ENCODE measurements at places on chromosomes 12 and 14.

DNA sequence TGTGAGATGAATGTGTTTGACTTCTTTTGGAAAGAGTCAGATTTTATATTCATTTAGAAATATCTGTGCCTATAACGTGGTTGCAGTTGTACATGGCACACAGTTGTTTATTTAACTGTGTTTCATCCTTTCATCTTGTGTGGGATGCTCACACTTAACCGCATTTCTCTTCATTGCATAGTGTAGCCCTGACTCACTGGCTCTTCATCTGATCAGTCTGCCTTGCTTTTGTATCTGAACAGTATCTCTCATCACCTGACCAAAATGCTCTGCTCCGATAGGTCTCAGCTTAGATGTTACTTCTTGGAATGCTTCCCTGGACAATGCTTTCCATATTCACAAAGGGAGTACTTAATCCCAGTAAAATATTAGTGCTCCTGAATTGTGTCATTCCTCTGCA lies 83.4 kb downstream of the PDE3A start:
- no peaks in the 10 kb centered on the region for H3K4me1 ChIP-seq
- H3K27ac ChIP-seq: no peak overlapping the region
- ATAC-seq: no peak
- H3K36me3 ChIP-seq: no peaks in the 10 kb centered on the region

- H3K36me3 ChIP-seq: no peaks in the 10 kb centered on the region
- H3K27ac ChIP-seq: no peak overlapping the region
- ATAC-seq: no peak
- H3K4me1 ChIP-seq: no peaks in the 10 kb centered on the region
Measured at GRCh38 chr12:24396224-24396623, 446.8 kb upstream of the SOX5 start.

DNA sequence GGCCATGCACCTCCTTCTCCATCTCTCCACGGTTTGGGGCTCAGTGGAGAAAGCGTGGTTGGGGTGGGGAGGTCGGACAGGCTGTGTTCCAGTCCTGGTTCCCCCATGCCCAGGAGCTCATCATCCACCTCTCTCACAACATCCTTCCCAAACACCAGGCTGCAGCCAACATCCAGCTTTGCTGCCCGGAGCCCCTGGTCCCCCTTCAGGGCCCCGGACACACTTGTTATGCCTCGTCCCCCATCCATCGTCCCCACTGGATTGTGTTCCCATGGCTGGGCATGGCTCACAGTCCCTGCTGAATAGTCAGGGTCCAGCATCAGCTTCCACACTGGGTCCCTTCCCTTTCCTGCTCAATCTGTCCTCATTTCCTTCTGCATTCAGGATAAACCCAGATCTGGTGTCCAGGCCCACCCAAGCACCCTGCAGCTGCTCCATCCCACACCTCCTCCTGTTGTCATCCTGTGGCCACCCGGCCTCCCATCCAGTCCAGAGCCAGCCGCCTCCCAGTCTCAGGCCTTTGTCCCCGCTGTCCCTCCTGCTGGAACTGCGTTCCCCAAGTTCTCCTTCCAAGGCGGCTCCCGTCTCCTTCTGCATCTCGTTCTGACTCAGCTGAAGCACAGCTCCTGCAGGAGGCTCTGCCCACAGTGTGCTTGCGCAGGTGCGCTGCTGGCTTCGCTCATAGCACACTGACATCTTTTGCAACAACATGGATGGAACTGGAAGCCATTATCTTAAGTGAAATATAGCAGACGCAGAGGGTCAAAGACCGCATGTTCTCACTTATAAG lies 211.4 kb upstream of the RTL1 start:
- no peaks in the 10 kb centered on the region for H3K4me1 ChIP-seq
- ATAC-seq: no peak
- H3K36me3 ChIP-seq: no peaks in the 10 kb centered on the region
- H3K4me3 ChIP-seq: no peak overlapping the region
- peaks cover 14% of the 10 kb centered on the region for H3K27me3 ChIP-seq
- H3K27ac ChIP-seq: no peak overlapping the region

- peaks cover 6% of the 10 kb centered on the region for H3K36me3 ChIP-seq
- no peak overlapping the region for H3K27ac ChIP-seq
- ATAC-seq: peak; percentile 31
- H3K4me3 ChIP-seq: no peak overlapping the region
Measured at GRCh38 chr14:33917661-33918060, 33.2 kb downstream of the EGLN3 start.

GRCh38 chr12:116582610-116583009 lies 23.4 kb downstream of the MAP1LC3B2 start:
- no peaks in the 10 kb centered on the region for H3K36me3 ChIP-seq
- H3K27me3 ChIP-seq: peaks cover 3% of the 10 kb centered on the region
- H3K4me3 ChIP-seq: no peak overlapping the region
- H3K27ac ChIP-seq: no peak overlapping the region
- no peak for ATAC-seq

DNA sequence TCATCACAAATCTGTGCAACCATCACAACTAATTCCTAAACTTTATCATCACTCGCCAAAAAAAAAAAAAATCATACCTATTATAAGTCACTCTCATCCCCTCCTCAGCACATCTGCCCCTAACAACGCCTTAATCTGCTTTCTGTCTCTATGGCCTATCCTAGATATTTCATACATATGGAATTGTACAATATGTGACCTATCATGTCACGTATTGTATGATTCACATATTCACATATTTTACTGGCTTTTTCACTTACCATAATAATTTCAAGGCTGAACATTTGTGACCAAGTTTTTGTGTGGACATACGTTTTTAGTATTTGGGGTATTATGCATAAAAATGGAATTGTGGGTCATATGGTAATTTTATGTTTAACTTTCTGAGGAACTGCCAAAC lies 400.7 kb downstream of the DAD1 start:
- H3K27ac ChIP-seq: no peak overlapping the region
- H3K4me3 ChIP-seq: no peak overlapping the region
- no peak for ATAC-seq
- H3K36me3 ChIP-seq: no peaks in the 10 kb centered on the region
- no peaks in the 10 kb centered on the region for H3K4me1 ChIP-seq

DNA sequence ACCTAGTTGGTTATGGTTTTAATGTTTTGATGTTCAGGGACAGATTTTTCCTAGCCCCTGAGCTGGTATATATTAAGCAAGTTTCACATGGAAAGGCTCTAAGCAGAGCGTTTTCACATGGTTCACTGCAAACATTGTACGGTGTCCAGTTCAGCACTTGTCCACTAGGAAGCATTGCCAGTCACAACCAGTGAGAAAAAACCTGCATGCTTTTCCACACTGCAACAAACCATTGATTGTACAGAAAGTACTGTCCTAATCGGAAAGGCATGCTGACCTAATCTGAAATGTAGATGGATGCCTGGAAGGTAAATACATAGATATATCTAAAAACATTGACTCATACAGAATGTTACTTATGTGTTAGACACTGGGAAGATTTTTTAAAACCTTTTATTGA lies 25.0 kb upstream of the NPAS3 start:
- H3K27me3 ChIP-seq: peaks cover 11% of the 10 kb centered on the region
- H3K27ac ChIP-seq: no peak overlapping the region
- no peaks in the 10 kb centered on the region for H3K4me1 ChIP-seq
- ATAC-seq: no peak
- no peak overlapping the region for H3K4me3 ChIP-seq
- H3K36me3 ChIP-seq: no peaks in the 10 kb centered on the region

DNA sequence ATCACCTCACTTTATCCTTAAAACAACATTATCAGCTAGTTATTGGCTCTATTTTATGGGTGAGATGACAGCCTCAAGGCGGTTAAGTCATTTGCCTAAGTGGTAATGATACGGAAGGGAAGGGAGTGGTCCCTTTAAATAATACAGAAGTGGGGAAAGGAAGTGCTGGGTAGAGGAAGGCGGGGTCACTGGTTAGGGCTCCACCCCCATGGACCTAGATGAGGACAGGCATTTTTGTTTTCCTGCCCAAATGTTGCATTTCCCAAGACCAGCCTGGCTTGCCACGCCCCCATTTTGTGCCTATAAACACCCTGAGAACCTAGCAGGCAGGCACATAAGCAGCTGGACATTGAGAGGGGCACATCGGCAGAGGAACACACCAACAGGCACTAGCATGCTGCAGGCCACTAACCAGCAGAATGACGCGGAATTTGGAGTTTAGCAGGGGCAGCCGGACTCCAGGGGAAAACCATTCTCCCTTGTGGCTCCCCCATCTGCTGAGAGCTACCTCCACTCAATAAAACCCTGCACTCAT lies 100.9 kb downstream of the EPS8 start:
- no peaks in the 10 kb centered on the region for H3K4me1 ChIP-seq
- no peak overlapping the region for H3K4me3 ChIP-seq
- ATAC-seq: no peak
- H3K36me3 ChIP-seq: no peaks in the 10 kb centered on the region
- peaks cover 18% of the 10 kb centered on the region for H3K27me3 ChIP-seq

- no peak overlapping the region for H3K27ac ChIP-seq
- H3K36me3 ChIP-seq: peaks cover 16% of the 10 kb centered on the region
- no peak overlapping the region for H3K4me3 ChIP-seq
- ATAC-seq: no peak
Measured at GRCh38 chr12:132132609-132133430, 11.3 kb downstream of the DDX51 start.

- no peak for ATAC-seq
- H3K27ac ChIP-seq: no peak overlapping the region
- no peaks in the 10 kb centered on the region for H3K36me3 ChIP-seq
- no peaks in the 10 kb centered on the region for H3K27me3 ChIP-seq
- no peak overlapping the region for H3K4me3 ChIP-seq
- no peaks in the 10 kb centered on the region for H3K4me1 ChIP-seq
Measured at GRCh38 chr12:120982659-120983058, 4.3 kb downstream of the HNF1A start.

DNA sequence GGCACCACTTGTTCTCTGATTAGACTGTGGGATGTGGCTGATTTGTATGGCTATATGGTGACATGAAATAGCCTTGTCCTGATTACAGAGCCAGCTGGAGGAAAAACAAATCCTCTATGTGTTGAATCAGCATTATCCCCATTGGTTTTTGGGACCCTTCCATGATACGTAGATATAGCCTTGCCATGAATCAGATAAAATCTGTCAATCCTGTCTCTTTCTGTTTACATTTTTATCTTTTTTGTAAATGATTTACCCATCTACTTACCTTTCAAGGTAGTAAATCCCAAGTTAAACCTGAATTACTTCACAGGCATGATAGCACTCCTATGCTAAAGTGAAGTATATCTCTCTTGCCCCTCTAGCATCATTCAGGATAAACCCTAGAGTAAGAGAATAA lies 789.3 kb downstream of the TMTC2 start:
- no peaks in the 10 kb centered on the region for H3K27me3 ChIP-seq
- no peak for ATAC-seq
- H3K36me3 ChIP-seq: no peaks in the 10 kb centered on the region

DNA sequence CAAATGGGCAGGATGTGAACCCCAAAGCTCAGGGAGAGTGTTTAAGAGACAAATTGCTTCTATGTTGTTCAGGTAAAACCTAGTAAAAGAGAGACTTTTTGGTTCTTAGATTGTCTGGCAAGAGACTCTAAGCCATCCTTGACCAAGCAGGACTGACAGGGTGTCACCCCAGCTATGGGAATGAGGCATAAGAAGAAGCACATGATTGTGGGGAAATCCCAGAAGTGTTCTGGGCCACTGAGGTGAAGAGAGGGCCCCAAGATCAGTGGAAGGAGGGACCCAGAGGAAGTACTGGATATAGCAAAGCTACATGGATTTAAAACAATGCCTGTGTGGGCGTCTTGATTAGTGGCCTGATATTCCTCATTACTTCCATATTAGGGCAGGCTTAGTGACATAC lies 99.0 kb downstream of the SAMD4A start:
- no peaks in the 10 kb centered on the region for H3K36me3 ChIP-seq
- H3K4me3 ChIP-seq: no peak overlapping the region
- peaks cover 16% of the 10 kb centered on the region for H3K4me1 ChIP-seq

DNA sequence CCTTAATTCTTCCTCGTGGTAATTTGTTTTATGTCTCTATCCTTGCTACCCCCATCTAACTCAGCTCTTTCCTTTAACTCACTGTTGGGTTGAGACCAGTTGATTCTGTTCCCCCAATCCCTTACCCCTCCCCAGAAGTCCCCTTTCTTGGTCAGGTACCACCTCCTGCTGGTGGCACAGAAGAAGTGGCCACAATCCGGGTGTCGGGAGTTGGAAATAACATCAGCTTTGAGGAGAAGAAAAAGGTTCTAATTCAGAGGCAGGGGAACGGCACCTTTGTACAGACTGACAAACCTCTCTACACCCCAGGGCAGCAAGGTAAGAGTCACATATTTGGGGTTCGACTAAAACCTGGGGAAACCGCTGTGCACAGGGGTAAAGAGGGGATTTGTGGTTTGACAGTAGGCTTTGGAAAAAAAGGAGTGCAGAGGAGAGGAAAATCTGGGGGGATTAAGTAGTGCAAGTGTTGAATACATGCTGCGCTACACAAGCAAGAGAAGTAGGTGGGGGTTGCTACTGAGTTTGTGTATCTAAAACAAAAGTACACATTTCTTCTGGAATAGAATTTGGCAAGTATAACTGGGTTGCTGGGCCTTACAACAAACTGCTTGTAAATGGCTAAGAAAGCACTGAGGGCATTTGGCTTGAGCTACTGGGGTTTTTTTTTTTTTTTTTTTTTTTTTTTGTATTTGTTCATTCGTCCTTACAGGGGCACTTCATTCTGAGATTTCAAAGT lies 1.3 kb downstream of the A2ML1 start:
- no peaks in the 10 kb centered on the region for H3K36me3 ChIP-seq
- H3K4me1 ChIP-seq: peaks cover 6% of the 10 kb centered on the region
- H3K27ac ChIP-seq: no peak overlapping the region
- no peak for ATAC-seq

DNA sequence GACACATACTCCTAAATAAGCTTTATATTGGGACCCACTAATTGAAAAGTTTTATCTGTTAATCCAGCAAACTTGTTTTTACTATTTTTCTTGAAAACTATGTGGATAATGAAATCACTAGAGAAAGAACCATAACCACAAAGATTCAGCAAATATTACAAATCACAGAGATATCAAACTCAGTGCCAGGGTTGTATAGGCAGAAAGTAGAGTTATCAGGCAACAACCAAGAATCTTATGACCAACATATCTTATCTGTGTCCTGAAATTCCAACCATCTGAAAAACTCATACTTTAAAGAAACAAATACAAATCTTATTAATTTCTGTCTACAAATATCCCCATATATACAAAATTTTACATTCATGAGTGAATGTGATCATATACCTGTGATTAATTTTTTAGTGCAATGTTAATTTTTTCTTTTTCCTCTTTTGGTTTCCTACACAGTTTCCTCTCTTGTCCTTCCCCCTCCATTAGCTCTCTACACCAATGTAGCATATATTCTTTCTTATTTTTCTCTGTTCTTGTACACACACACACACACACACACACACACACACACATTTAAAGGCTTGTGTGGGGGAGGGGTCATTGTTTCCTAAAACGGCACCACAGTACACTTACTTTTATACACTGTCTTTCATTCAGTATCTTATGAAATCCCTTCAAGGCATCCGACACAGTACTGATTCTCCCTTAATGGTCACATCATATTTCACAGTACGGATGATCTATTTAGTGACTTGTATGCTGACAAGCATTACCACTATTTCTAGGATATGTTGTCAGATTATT lies 18.6 kb downstream of the AMN1 start:
- H3K27me3 ChIP-seq: no peaks in the 10 kb centered on the region
- peaks cover 24% of the 10 kb centered on the region for H3K36me3 ChIP-seq
- ATAC-seq: no peak
- H3K4me1 ChIP-seq: no peaks in the 10 kb centered on the region

- H3K4me3 ChIP-seq: no peak overlapping the region
- no peak overlapping the region for H3K27ac ChIP-seq
- H3K36me3 ChIP-seq: no peaks in the 10 kb centered on the region
- H3K27me3 ChIP-seq: peaks cover 17% of the 10 kb centered on the region
- ATAC-seq: no peak
Measured at GRCh38 chr12:31525496-31526157, 65.3 kb downstream of the DENND5B start.

- no peaks in the 10 kb centered on the region for H3K36me3 ChIP-seq
- H3K27me3 ChIP-seq: peaks cover 12% of the 10 kb centered on the region
- H3K4me3 ChIP-seq: no peak overlapping the region
- H3K4me1 ChIP-seq: no peaks in the 10 kb centered on the region
- no peak for ATAC-seq
Measured at GRCh38 chr12:13780453-13780852, 200.9 kb downstream of the GRIN2B start.
